ENCODE measurements at places on chromosomes 11 and 22. TPM values are rescaled to one million over a fixed set of nuclear protein-coding genes. Genes with fewer than 3 reads are reported as not detected.

DNA sequence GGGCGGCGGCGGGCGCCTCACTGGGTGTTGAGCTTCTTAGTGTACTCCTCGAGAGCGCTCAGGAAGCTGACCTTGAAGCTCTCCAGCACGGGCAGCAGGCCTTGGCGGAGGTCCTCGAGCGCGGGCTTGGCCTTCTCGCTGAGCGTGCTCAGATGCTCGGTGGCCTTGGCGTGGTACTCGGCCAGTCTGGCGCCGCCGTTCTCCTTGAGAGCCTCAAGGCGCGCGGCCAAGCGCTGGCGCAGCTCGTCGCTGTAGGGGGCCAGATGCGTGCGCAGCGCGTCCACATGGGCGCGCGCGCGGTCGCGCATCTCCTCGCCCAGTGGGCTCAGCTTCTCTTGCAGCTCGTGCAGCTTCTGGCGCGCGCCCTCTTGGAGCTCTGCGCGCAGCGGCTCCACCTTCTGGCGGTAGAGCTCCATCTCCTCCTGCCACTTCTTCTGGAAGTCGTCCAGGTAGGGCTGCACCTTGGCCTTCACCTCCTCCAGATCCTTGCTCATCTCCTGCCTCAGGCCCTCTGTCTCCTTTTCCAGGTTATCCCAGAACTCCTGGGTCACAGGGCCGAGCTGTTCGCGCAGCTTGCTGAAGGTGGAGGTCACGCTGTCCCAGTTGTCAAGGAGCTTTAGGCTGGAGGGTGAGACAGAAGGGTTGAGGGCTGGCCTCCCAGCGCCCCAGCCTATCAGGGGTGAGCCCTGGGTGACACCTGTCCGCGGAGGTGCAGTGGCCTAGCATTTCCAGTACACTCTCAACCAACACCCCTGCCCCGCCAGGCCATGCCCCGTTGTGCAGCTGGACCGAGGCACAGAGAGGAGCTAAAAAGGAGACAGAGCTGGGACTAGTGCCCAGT lies 1.4 kb downstream of the APOA1 start:
- peak; percentile 77 for DNase-seq

DNA sequence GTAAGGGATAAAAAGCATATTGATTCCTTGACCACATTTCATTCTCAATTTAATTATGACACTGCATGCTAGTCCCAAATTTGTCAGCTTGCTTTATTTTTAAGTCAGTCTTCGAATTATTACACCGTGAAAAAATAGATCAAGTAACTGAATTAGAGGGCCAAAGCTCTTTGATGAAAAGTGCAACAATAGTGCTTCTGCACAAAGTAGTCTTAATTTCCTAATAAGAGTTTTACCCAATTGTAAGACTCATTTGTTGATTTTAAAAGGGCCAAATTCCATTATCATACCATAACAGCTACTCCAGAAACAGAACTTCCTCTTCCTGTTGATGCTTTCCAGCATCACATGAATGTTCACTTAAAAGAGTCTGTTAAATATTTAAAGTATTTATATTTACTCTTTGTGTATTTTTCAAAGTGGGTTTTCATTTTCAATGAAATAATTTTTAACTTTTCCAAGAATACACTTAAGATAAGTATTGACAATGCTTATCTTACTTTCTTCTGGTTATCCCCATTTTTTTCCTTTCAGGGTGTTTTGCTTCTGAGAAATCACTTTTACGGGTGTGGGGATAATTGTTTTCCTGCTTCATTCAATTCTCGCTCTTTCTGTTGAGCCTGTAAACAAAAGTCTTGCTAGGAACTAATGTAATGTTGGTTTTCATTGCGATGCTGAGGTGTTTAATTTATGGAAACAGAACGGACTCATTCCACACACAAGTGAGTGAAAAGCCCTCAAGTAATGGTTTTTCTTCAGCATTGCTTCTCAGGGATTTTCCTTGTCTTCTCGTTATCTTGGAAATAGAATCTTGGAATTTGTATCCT lies 2.1 kb downstream of the ARHGEF12 start:
- no peak for DNase-seq

DNA sequence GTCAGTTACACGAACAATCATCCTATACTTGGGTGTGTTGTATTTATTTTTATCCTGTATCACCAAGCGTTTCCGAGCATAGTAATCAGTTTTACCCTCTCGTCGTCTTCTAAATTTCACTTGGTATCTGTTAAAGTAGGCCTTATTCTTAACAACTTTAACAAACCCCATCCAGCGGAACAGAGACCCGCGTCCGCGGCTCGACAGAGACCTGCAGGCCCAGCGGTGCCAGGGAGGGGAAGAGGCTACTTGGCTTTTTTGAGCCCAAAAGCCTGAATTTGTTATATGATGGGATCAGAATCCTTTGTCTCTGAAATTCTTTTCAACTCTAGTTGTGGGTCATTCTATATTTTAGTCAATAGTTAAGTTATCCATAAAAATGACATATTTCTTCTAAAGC lies 56.5 kb upstream of the A4GALT start:
- no peak for DNase-seq

GRCh38 chr11:63888170-63889086 lies 28.5 kb downstream of the RCOR2 start:
- peak; percentile 58 for DNase-seq

- no peak for DNase-seq
Measured at GRCh38 chr11:122242731-122243130, 126.7 kb upstream of the BLID start.

DNA sequence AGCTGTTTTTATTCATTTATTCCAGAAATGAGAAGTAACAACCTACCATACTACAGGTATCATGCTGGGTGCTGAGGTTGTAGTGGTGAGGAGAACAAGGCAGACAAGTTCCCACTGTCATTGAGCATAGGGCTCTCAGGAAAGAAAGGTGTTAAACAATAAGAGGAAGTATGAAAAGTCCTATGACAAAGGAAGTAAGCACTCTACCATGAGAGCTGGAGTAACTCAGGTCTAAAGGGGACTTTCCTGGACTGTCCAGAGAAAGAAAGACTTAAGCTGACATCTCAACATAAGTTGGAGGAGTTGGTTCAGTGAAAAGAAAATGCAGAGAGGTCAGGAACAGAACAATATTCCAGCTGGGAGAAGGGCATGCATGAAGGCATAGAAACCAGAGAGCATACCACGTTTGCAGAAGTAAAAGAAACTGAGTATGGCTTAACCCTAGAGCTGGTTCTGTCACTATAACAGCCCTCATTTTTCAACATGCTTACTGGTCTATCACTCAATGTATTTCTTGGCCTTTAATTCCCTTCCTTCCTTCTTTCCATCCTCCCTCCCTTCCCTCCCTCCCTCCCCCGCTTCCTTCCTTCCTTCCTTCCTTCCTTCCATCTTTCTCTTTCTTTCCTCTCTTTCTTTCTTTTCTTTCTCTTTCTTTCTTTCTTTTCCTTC lies 137.8 kb upstream of the BDNF start:
- DNase-seq = no peak

GRCh38 chr11:76860539-76861475 lies at the start of gene ACER3:
TSS of gene ACER3 (plus strand) at chr11:76860918. CDS start at chr11:76860977, 59 bp downstream.
- DNase-seq = peak; percentile 90

- DNase-seq = no peak
Measured at GRCh38 chr11:93857413-93858120, 7.1 kb upstream of the VSTM5 start.

DNA sequence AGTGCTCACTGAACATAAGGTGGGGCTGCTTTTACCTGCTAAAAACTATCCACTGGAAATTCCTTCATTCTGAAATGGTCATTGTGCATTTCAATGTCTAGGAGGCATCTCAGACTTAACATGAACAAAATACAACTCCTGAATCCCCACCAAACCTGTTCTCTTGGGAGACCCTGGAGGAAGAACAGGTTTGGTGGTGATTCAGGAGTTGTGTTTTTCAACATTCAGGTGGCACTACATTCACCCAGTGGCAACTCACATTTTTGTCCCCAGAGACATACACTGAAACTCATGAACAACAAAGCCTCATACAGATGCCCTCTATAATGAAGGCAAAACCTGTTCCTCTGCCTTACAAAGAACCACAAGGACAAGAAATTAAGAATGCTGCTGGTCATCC lies 64.3 kb upstream of the CYP2D6 start:
- DNase-seq = no peak

DNA sequence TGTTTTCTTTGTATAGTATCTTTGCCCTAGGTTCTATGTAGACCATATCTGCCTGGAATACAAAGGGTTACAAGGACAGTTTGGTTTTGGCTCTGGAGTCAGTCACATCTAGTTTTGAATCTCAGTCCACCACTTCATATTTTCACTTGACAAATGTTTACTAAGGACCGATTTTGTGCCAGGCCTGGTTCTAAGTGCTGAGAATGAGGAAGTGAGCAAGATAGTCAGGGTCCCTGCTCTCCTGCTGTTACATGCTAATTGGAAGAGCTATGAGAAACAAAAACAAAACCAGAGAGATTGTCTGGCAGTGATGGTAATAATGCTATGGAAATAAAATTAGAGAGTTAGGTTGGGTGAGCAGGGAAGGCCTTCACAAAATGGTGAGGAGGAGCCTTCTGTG lies 66.1 kb upstream of the ARHGAP20 start:
- no peak for DNase-seq

DNA sequence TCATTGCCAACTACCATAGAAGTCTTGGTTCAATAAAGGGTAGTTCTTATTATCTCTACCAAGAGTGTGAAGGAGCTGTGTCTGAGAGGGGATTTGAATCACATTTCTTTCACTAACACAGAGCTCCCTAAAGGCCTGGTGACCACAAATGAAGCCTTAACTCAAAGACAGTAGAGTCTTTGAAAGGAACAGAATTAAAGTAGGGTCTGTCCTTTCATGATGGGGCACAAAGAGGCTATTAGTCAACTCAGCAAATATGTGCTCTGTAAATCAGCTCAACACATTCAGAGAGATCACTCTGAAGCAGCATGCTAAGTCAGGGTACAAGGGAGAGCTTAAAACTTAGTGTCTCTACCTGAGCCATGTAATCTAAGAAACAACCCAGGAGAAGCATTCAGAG lies 212.4 kb upstream of the SYN3 start:
- DNase-seq = no peak

GRCh38 chr11:101718402-101718801 lies 134.6 kb upstream of the TRPC6 start:
- no peak for DNase-seq

- peak; percentile 100 for DNase-seq
Measured at GRCh38 chr22:46035742-46036557, 59.0 kb upstream of the WNT7B start.

GRCh38 chr11:23497040-23497439 lies 636.8 kb upstream of the CCDC179 start:
- DNase-seq = no peak

- no peak for DNase-seq
Measured at GRCh38 chr11:66852466-66853241, 4.2 kb upstream of the LRFN4 start.

- no peak for DNase-seq
Measured at GRCh38 chr11:83671289-83671688, 385.1 kb upstream of the CCDC90B start.

GRCh38 chr11:61720597-61720996 lies 31.8 kb upstream of the MYRF start:
- DNase-seq = no peak

GRCh38 chr11:65624931-65625627 lies 9.5 kb downstream of the PCNX3 start:
- no peak for DNase-seq

DNA sequence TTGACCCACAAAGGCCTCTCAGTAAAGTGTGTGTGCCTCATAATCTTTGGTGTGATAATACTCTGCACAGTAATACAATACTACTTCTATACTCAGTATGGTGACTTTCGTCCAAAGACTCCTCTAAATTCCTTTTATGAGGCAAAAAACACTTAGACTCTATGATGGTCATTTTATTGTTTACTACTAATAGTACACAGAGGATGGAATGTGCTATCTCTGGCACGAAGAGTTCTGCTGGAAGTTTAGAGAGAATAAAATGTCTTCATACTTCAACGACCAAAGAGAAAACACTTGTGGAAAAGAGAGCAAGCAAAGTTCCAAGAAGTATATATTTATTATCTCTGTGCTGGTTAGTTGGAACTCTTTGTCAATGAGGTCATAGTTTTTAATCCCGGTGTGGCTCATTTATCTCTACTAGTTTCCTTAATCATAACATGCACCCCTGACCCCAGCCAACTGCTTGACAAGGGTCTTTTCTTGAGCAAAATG lies 7.5 kb upstream of the CSTF3 start:
- DNase-seq = no peak

DNA sequence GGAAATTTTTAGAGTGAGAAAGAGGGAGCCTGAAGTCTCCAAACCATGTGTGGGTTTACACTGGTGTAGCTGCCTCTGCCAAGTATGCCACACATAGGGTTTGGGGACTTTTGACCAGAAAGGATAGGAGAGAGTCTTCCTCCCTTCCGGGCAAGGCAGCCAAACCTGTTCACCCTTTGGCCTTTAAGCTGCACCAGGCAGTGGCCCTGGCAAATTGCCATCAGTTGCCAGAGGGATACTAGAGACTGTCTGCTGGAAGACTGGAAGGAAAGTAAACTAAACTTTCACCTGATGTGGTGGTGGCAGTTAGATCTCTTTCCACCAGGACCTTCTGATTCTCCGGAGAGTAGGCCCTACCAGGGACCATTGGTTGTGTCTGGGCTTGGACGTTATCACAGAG lies 1263.2 kb downstream of the FAM181B start:
- DNase-seq = no peak

- DNase-seq = no peak
Measured at GRCh38 chr11:29538339-29539036, 478.3 kb downstream of the KCNA4 start.

GRCh38 chr11:79374727-79375126 lies 66.1 kb downstream of the TENM4 start:
- DNase-seq = no peak

GRCh38 chr11:132122735-132123134 lies 752.3 kb downstream of the NTM start:
- no peak for DNase-seq

GRCh38 chr11:76664578-76665061 lies 5.9 kb downstream of the LRRC32 start:
- no peak for DNase-seq

- DNase-seq = no peak
Measured at GRCh38 chr11:1659506-1659905, 29.9 kb downstream of the KRTAP5-5 start.

DNA sequence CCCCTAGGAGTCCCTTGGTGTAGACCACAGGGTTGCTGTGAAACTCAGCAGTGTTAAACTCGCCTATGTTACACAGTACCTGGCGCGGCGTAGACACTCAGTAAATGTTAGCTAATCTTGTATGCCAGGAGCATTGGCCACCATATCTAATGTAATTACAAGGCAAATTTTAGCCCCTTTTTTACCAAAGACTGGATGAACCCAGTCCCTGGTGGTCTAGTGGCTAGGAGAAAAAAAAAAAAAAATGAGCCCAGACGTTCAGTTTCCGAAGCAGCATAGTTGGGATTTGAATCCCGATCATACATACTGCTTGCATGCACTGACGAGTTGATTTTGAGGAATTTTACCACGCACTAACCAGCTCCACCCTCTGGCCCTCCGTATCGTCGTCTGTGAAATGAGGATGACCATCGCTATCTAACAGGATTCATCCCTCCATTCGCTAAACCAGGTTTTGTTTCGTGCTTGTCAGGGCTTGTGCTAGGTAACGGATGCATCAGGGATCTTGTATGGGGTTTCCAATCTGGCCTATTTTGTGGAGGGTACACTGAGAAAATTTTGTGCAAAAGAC lies 688 bp downstream of the PTS start:
- no peak for DNase-seq

Gene ACTN3
- total RNA-seq = not detected

Gene OOSP4A
- not detected for total RNA-seq

Gene ZNF214
- total RNA-seq = 23.8 TPM

Gene TTC36
- not detected for total RNA-seq

Gene ASCL2
- total RNA-seq = 1.5 TPM

Gene VWA5A
- 10.9 TPM for total RNA-seq

Gene MMP3
- total RNA-seq = not detected

Gene RTCB
- 118 TPM for total RNA-seq

Gene KCNQ1OT1
- 4.4 TPM for total RNA-seq

All from uterus (tissue), 4 donors.